Effector CD4-positive, alpha-beta T cell (primary cell): ENCODE measurements at places on chromosomes 12 and 14.

- no peak for DNase-seq
These were observed 204.4 kb downstream of the SLC25A21 start for GRCh38 chr14:36967892-36968555.

DNA sequence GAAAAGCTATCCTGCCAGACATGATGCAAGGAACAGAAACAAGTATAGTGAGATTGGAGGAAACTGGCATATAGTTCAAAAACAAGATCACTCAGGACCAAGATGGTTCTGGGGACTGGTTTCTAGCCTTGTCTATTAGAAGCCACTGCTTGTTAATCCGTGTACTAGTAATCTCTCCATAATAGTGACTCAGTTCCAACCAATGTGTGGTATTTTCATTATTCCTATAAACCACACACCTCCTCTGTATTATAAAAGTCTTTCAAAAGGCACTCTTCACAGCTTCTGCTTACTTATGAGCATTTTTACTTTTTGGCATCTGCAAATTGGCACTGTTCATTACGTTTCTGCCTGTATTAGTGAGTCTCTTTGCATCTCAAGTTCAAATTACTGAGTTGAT, 140.3 kb downstream of the SLC6A15 start:
- no peak for DNase-seq

- DNase-seq = no peak
These were observed 14.9 kb upstream of the SLC8A3 start for GRCh38 chr14:70203686-70204085.

DNA sequence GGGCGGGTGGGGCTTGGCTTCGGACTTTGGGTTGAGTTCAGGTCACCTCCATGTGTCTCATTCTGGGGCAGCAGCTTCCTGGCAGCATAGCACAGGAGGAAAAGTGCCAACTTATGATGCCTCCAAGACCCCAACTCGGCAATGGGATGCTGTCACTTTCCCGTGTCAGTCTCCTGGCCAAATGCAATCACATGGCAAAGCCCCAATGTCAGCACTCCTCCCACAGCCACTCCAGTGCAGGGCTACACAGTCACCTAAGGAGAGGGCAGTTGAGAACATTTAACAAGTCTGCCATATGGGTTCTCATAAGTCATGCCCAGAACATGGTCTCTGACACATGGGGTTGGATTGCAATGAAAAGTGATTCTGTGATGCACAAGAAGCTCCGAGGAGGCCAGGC, 26.7 kb downstream of the ELK3 start:
- no peak for DNase-seq

- DNase-seq = no peak
These were observed 65.3 kb upstream of the PTPRR start for GRCh38 chr12:70985850-70986249.

- DNase-seq = no peak
These were observed 40.0 kb downstream of the ISCA2 start for GRCh38 chr14:74533576-74533975.

GRCh38 chr14:77190977-77191376, 9.4 kb downstream of the TMEM63C start:
- no peak for DNase-seq

DNA sequence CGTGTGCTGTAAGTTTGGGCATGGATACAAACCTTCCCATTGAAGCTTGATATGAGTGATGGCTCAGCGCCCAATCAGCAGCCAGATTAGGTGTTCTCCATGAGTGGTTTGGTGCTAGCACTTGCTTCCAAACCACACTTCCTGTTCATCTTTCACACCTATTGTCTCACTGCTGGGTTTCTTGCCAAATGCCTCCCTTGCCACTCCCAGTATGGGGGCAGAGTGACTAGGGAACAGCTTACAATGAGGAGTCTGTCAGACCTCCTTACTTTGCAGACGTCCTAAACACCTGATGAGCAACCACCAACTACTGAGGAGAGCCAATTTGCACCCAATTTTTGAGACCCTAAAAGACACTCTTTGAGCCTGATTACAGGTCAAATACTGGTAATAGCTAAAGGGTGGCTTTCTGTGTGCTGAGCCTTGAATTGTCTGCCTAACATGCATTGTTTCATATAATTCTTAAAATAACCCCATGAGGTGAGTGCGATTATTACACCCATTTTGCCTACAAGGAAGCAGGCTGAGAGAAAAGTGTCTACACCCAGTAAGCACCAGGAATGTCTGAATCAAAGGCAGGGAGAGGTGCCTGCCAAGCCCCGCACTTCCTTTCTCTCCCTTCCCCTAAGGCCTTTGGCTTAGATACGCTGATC, 48.4 kb upstream of the FOS start:
- peak; percentile 40 for DNase-seq
